ENCODE measurements at places on chromosomes 16 and 17.

DNA sequence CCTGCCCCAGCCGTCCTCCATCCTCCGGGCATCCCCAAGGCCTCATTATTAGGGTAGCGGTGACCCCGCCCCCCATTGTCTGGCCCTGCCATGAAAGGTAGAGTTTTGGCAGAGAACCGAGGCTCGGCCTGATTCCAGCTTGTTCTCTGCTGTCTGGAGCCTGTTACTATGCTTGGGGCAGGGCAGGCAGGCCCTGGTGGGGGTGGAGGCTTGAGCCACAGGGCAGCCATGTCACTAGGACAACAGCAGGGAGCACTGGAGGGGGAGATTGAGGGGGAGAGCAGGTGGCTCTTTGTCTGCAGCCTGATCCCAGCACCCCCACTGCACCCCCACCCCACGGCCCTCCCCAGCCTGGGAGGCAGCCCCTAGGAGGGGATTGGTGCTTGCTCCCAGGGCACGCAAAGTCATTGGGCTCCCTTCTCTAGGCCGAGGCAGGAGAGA, 15.4 kb downstream of the RHBDL3 start:
- DNase-seq: no peak

DNA sequence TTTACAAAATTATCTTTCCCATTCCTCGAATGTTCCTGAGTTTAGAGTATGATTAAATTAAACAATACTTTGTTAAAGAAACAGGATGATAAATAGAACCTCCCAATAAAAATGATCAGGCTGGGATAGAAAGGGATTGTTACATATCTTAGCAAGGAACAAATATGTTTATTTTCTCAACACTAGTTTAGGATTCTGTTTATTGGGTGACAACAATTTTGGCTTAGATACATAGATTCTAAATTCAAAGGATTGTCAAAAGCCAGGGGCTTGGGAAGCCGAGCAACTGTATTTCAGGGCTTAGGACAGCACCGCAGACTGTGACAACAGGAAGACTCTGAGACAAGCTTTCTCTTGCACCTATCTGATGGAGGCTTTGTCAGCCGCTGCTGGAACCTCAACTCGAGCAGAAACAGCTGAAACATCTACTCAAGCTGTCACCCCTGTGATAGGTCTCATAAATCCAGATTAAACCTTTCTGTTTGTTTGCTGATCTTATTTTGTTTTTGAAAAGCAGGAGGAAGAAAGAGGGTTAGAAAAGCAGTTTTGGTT, 562.8 kb upstream of the ZFHX3 start:
- DNase-seq: no peak

DNA sequence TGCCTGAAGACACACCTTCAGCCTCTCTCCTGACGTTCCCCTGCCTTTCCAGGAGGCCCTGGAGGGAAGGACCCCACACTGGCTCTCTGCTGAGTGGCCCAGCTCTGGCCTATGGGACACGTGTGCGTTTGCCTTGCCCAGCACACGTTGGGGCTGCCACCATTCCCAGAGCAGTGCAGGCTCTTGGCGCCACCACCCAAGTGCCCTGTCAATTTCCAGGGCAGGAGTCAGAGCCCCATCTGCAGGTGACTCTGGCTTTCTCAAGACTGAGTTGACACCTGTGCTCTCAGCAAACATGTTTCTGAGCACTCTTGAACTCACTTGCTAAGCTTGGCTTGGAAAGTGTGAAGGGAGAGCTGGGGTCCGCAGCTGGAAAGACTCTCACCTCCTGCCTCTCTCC, 4.7 kb upstream of the IRF8 start:
- no peak for DNase-seq

DNA sequence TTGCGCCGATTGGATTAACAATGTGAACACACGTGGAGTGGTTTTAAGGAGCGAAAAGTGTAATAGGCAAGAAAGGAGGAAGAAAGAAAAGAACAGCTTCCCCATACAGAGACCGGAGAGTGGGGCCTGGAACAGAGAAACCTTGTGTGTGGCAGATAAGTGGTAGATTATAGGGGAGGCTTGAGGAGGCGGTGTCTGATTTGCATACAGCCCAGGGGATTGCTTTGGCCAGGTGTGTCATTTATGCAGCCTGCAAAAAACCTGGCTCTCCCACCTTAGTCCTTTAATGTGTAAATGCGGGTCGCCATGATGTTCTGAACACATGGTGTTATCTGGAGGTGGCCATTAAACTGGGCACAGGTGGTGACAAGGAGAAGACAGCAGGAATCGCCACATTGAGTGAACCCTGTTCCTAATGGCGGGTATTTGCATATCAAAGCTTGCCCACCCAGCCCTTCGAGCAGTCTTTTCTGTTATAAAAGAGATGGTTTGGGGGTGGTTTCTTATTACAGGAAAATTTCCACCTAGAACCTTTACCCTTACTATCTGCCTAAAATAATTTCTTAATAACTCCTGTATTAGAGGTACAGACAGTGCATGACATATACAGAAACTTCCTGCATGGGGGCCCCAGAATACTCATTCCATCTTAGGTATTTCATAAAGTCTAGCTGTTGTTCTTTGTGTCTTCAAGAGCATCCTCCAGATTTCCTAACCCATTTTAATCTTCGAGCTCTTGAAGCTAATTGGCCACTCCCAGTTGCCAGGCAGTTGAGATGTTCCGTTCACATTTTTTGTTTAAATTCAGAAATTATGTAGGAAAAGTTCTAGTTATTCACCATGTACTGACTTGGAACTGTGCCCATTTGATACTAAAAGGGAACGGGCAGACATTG, 292.5 kb downstream of the RBFOX1 start:
- DNase-seq: no peak

DNA sequence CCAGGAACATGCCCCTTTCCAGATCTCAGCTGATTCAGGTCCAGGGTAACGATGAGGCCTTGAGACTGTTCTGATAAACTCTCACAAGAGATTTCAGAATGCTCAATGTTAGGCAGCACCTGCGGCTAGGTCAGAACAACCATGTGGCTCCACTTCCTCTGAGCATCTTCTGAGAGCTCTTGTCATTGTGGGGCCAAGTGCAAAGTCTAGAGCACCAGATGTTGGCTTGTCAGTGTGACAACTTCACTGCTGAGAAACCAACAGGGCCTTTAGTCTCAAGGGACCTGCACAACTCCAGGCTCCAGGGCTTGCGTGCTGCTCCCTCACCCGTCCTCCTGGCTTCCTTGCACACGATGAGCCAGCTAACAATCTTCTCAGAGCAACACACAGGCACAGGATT, 29.0 kb downstream of the FCSK start:
- DNase-seq: no peak

GRCh38 chr16:50671644-50672260, 9.4 kb downstream of the SNX20 start:
- DNase-seq: peak; percentile 36

GRCh38 chr17:74078363-74078941, 125.0 kb upstream of the RPL38 start:
- no peak for DNase-seq

- DNase-seq: no peak
Measured at GRCh38 chr16:87648236-87648635, 45.9 kb downstream of the JPH3 start.

- DNase-seq: no peak
Measured at GRCh38 chr17:72115781-72116525, 4.9 kb upstream of the SOX9 start.

GRCh38 chr16:79062821-79063220, 537.7 kb downstream of the MAF start:
- no peak for DNase-seq

GRCh38 chr16:31025339-31025738, 8.0 kb upstream of the STX4 start:
- DNase-seq: no peak

- DNase-seq: no peak
Measured at GRCh38 chr17:30219833-30220232, 15.7 kb downstream of the SLC6A4 start.

GRCh38 chr17:13480877-13481276, 120.9 kb downstream of the HS3ST3A1 start:
- peak; percentile 21 for DNase-seq

- DNase-seq: no peak
Measured at GRCh38 chr16:89712274-89712781, 8.4 kb downstream of the VPS9D1 start.

GRCh38 chr16:50313596-50314478, 47.5 kb downstream of the ADCY7 start:
- no peak for DNase-seq

- DNase-seq: peak; percentile 89
Measured at GRCh38 chr16:19520861-19521331, 1.0 kb downstream of the GDE1 start.

DNA sequence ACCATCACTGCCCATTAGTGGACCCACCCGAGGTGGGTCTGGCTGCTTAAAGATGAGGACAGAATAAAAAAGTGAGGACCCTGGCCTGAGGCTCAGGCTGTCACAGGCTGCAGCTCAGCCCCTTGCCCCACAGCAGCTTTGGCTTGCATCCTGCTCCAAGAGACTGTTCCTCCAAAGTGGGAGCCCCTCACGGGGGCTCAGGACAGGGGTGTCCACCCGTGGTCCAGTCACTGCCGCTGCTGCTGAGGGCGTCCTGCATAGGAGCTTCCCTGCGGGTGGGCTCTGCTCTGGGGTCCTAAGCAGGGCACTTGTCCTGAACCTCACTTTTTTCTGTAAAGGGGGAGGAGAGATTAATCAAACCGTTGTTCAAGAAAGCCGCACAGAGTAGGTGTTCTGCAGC, 47.8 kb downstream of the SREBF1 start:
- no peak for DNase-seq

DNA sequence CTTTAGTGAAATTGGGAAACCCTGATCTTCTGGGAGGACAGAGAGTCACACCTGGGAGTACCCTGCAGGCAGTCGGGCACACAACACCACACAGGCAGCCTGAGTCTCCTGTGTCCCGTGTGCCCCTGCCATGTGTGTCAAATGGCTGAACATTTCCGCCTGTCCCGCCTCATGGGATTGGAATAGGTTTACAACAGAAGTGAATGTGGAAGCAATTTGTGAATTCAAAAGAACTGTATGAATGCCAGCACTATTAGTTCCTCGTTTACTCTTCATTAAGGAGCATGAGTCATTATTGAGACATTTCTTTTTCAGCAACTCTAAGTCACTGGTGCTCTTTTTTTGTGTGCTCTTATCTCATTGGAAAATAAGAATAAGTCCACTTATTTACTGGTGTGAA, 226.5 kb downstream of the PMP22 start:
- peak; percentile 7 for DNase-seq

DNA sequence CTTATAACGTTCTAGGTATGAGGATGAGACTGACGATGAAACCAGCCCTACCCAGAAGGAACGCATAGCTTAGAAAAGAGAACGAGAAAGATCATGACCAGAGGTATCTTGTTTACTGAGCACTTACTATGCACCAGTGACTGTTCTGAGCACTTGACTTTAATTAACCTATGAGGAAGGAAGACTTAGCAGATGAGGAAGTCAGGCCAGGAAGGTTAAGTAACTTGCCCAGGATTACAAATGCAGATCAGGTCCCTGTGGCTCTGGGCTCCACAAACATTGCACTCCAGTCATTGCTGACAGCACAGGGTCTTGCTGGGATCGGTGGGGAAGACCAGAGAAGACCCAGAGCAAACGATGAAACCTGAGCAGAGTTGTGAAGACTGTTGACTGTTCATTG, 7.1 kb downstream of the KRT13 start:
- no peak for DNase-seq

DNA sequence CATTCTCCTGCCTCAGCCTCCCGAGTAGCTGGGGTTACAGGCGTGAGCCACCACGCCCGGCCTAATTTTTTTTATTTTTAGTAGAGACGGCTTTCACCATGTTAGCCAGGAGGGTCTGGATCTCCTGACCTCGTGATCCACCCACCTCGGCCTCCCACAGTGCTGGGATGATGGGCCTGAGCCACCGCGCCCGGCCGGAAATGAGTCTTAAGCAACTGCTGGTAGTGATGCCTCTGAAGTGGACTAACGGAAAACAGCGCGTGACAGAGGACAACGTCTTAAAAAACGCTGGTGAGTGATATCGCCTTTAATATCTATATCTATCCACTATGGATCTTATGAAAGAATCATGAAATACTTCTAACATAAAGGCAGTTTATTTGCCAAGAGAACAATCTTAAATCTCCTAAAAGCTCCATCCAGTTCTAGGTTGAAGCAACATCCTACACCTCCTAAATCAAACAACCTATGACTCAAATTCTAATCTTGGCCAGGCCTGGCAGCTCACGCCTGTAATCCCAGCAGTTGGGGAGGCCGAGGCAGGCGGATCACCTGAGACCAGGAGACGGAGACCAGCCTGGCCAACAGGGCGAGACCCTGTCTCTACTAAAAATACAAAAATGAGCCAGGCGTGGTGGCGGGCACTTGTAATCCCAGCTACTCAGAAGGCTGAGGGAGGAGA, 69.8 kb downstream of the NXN start:
- peak; percentile 74 for DNase-seq

GRCh38 chr17:67362173-67362572, 4.2 kb downstream of the PSMD12 start:
- DNase-seq: no peak

GRCh38 chr16:88088161-88088581, 136.9 kb downstream of the BANP start:
- no peak for DNase-seq

DNA sequence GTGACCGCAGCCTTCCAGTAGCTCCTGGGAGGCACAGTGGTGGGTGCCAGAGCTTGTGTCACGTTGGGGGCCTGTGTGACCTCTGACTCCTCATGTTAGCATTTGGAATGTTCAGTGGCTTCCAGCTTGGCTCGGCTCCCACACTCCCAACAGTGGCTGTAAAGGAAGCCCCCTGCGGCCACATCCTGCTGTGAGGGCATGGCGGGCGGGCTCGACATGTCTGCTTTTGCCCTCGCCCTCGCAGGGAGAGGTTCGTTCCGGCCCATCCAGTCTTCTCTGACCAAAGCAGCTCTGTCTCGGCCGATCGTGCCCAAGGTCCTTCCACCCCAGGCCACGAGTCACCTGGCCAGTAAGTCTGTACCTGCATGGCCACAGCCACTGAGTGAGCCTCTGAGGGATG, 12.2 kb upstream of the JPT2 start:
- DNase-seq: no peak

DNA sequence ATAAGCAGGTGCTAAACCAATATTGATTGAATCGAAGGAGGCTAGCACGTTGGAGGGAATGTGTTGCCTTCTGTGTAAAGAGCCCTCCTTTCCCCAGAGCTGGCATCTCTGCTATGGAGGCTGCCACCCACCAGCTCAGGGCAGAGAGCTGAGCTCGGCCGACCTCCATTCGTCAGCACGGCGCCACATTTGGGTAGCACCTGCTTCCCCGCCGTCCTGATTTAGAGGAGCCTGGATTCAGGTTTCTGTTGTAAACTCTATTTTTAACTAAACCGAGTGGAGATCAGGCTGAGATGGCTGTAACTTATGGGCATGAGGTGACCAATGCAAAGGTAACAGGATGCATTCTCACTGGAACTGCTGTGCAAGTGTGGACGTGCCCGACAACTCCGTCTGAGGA, 172.5 kb downstream of the CCDC182 start:
- DNase-seq: no peak
